ENCODE measurements at places on chromosomes 6 and 20.

DNA sequence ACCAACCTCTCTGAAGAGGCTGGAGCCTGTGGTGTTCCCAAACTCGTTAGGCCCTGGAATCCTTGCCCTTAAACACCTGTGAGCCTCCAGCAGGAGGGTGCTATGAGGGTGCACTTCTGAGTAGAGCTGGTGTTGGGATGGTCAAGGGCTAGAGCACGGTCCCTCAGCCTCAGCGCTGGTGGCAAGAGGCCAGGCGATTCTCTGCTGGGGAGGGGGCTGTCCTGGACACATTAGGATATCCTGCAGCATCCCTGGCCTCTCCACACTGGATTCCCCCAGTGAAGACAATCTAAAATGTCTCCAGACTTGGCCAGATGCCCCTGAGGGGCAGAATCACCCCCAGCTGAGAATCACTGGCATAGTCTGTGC, 157.8 kb downstream of the SYCP2 start:
- no peak for DNase-seq

GRCh38 chr6:37279366-37280134, 21.6 kb upstream of the TMEM217 start:
- no peak for DNase-seq

DNA sequence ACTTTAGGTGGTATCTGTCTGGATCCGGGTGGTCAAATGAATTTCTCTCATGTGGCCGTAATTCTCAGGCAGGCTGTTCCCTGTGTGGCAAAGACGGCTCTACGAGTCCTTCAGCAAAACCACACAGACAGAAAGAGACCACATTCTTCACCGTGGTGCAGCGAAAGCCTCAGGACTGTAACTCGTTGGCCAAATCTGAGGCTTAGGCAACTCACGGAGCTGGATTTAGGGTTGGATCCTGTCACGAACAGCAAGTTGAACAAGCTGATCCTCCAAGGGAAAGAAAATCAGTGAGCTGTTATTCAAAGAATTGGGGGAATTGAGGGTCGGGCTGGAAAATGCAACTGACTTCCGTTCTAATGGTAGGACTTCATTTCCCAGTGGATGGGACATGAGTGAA, 167.4 kb downstream of the ZMYND8 start:
- DNase-seq = no peak

DNA sequence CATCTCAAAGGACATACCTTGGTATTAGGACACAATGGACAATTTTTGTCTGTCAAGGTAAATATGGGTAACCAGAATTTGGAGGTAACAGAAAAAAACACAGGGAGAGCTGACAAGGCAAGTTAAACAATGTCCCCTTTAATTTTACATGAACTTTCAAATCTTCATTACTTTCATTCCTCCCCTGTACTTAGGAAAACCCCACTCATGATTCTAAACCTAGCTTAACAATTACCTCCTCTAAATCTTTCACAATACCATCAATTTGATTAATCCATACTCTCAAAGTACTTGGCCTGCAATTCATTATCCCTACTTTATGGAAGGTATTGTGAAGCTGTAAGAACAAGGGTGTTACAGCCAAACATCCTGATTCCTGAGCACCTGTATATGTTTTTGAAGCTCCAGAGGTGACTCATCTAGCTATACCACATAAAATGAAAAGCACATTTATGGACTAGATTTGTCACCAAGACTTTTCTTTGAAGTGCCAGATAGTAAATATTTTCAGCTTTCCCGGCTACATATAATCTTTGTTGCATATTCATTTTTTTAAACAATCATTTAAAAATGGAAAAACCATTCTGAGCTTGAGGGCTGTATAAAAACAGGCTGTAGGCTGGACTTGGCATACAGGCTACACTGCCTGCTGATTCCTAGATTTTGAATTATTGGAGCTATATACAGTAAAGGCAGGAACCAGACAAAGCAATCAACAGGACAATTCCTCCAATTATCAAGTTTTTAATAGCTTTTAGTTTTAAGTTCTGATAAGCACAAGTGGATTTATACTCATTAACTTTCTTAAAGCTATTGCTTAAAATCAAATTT, 22.9 kb downstream of the DEK start:
- DNase-seq = no peak

DNA sequence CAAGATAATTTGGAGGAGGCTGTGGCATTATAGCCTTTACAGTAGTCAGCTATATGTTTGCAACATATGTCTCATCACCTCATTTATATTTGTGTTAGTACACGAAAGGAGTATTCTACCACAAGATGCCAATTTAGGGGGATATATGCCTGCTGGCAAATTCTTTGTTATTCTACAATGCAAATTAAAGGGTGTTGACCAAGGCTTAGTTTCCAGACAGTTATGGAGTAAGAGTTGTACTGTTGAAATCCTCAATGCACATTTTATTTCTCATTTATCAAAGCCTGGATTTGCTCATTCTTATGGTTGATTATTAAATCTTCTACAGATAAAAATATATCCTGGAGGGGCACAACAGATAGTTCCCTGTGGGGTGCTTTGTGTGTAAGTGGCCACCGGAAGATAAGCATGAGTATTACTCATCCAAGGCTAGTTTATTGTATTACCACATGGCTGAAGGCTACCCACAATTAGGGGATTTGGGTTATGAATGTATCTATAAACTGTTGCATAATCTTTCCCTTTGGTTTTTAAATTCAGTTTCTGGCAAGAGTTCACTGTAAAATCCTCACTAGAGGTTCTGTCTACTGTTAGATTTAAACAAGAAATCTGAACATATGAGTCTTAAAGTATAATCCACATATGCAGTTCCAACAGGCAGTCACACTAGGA, 9.0 kb downstream of the CST9 start:
- DNase-seq = no peak

DNA sequence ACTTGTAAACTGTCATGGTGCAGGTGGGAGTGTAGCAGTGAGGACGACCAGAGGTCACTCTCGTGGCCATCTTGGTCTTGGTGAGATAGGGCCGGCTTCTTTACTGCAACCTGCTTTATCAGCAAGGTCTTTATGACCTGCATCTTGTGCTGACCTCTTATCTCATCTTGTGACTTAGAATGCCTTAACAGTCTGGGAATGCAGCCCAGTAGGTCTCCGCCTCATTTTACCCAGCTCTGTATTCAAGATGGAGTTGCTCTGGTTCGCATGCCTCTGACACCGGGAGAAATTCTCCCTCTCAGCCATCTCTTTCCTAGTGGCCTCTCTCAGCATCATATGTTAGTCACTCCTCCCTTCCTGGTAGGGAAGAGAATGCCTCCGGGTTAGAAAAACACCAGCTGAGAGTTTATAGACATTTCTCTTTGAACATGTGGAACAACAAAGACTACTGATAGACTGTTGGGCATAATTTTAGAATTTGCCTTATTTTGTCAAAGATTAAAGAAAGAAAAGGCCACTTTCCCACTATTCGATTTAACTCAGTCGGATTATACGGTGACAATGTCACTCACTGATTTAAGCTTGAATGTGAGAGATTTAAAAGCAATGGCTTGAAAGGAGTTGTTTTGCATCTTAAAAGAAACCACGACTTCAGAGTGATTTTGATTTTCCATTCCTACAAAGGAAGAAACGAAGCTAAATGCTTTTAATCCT, 67.9 kb upstream of the SNX9 start:
- no peak for DNase-seq

DNA sequence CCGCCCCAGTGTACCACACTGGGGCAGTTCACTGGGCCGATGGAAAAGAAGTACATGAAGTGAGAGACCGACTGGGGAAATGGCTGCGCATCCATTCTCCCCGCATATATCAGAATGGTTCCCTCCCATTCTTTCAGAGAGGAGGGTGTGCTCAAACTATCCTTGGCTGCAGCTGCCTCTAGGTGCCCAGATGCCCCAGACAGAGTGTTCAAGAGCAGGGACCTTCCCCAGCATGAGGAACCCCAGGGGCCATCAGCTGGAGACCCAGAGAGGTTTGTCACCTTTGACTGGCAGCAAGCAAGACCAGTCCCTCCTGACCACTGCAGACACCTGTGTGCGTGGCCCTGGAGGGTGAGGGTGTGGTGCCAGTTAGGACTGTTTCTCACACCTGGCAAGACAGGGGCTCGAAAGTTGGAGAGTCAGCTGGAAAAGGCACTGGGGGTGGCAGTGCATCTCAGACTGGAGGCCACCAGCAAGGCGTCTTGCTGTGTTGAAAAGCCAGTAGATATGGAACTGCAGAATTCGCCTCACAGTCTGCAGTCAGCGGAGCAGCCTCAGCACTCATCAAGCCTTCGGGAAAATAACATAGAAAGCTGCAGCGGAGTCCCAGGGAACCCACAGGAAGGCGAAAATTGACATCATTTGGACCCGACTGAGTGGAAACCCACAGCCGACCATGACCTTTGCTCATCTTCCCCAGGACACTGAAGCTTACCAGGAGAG, 76.7 kb downstream of the GPR6 start:
- no peak for DNase-seq

- peak; percentile 27 for DNase-seq
Observed at GRCh38 chr6:10886691-10887502, at the start of gene SYCP2L. Gene SYCP2L (plus strand): TSS chr6:10887052. CDS start chr6:10887127, 75 bp downstream.

DNA sequence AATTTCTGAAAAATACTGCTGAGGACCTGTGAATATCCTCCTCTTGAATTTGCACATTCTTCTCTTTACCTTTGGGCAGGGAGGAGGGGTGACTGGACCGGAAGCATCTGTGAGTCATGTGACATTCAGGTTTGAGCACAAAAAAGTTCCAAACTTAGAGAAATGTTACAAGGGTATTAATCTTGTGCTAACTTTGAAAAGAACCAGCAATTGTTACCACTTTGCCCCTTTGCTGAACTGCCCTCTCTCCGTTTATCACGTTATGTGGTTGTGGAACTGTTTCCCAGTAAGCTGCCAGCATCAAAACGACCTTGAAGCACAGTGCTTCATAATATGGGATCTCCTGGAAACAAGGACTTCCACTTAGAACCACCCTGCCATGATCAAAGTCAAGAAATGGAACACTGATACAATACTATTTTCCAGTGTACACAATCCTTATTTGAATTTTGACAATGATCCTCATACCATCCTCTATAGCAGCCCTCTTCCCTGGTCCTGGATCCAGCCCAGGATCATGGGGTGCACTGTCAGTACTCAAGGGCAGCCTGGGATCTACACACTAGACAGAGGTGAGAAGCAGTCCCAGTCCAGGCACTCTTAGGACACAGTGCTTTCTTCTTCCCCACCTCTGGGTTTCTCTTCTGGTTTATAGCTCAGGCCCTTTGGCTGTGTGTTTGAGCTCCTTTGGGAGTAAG, 2.3 kb upstream of the TUBB1 start:
- no peak for DNase-seq

DNA sequence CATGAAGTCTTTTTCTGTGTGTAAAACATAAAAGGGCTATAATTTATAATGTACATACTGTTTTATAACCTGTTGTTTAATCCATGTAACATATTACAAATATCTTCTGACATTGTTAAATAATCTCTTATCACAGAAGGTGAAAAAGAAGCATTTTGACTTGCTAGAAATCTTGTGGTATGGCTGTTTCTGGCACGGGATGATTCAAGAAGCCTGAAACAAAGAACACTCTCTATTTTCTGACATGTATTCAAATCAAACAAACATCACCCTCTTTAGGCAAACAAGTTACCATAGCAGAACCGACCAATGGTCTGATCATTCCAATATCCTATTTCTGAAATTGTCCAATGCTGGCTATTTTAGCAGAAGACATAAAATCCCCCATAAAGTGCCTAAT, 55.4 kb downstream of the HS3ST5 start:
- no peak for DNase-seq

DNA sequence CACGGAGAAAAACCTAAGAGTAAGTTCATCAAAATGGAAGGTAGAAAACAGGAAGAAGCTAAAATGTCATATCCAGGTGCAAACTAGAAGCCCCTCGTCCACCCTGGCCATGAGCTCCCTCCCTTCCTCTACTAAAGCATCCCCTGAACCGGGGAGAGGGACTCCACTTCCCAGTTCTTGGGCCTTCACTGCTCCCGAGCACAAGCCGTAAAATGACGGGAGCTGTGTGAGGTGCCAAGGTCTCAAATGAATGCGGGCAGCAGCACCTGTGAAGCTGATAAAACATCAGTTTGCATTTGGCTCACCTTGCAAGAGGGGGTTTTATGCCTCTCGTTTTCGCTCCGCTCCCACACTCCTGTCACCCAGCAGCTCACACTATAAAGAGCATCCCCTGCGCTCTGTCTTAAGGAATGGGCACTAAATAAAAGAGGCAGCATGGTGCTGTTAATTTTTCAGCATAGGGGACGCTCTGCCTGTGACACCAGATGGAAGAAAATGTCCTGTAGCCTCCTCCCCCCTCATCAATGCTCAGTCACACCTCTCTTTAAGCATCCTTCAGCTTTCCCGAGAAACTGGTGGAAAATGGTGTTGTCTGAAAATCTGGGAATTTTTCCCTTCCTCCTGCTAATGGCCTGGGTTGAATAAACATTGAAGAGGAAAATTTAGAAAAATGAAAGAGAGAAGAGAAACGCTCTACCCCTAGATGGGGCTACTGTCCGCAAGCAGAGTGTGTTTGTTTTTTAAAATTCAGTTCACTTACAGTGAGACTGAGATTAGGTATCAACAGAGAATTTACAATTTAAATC, 563.0 kb upstream of the AGPAT4 start:
- no peak for DNase-seq

GRCh38 chr20:34312024-34312460, 8.9 kb upstream of the AHCY start:
- DNase-seq = no peak

DNA sequence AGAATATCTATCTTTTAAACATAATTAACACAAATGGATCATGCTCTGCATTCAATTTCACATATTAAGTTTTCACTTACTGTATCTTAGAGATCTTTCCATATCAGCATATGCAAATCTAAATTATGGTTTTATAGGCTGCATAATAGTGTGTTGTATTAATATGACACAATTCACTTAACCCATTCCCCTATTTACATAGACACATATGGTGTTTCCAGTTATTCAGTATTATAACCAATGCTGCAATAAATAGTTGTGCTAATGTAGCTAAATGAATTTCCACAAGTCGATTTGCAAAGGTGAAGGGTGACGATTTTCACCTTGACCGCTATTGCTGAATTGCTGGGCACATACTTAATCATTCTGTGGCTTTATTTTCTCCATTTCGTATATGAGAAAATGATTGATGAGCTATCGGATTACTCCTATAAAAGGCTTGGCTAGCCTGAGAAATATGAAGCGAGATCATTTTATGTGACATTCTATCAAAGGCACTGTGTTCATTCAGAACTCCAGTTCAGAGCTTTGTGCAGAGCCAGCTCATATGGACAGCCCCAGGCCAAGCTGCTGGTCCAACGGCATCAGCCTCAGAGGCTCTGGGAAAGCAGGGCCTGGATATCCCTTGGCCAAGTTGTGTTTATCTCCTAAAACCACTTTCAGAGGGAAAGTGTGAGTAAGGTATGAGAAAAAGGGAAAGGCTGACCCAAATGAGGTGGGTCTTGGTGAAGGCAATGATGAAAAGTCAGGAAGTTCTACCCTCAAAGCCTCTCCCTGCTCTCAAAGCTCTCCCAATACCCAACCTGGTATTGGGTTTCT, 50.8 kb downstream of the GFOD1 start:
- DNase-seq = no peak

- DNase-seq = no peak
Observed at GRCh38 chr20:37251825-37252477, 9.7 kb downstream of the GHRH start.

GRCh38 chr6:106496823-106497222, 132.5 kb downstream of the RTN4IP1 start:
- no peak for DNase-seq

GRCh38 chr6:116763906-116764628, 1.5 kb downstream of the FAM162B start:
- no peak for DNase-seq

GRCh38 chr6:88566746-88567534, 396.5 kb downstream of the RNGTT start:
- DNase-seq = no peak

Measured in left cardiac atrium (tissue), 4 donors.